ENCODE measurements at places on chromosomes 1 and 21.

- no peak for DNase-seq
These were observed 70.3 kb downstream of the LTN1 start for GRCh38 chr21:28922368-28922767.

DNA sequence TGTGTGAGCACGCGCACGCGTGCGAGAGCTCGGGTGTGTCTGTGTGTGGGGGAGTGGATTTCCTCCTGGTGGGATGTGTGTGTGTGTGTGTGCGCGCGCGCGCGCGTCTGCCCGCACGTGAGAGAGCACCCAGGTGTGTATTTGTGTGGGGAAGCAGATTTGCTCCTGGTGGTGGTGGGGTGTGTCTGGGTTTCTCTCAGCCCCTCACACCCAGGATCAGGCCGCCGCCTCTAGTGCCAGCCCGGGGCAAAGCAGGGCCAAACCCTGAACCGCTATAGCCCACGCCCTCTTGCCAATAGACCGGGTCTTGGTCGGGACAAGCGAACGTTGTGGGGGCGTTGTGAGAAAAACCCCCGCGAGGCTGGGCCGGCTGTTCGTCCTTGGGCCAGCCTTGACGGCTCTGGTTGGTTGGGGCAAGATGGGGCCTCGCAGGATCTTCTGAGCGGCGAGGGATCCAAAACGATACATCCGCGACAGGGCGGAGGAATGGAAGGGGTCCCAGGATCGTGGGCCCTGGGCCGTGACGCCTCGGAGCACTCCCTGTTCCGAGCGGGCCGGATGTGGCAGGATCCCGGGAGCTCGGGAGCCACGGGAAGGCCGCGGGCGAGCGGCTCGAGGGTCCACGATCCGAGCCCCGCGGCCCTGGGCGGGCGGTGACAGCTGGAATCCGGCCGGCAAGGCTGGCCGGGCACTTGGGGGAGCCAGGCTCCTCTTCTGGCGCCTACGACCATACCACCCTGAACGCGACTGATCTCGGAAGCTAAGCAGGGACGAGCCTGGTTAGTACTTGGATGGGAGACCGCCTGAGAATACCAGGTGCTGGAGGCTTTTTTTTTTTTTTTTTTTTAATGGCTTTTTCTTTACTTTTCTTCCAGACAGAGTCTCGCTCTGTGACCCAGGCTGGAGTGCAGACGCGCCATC lies 68.2 kb downstream of the RNF187 start:
- no peak for DNase-seq

DNA sequence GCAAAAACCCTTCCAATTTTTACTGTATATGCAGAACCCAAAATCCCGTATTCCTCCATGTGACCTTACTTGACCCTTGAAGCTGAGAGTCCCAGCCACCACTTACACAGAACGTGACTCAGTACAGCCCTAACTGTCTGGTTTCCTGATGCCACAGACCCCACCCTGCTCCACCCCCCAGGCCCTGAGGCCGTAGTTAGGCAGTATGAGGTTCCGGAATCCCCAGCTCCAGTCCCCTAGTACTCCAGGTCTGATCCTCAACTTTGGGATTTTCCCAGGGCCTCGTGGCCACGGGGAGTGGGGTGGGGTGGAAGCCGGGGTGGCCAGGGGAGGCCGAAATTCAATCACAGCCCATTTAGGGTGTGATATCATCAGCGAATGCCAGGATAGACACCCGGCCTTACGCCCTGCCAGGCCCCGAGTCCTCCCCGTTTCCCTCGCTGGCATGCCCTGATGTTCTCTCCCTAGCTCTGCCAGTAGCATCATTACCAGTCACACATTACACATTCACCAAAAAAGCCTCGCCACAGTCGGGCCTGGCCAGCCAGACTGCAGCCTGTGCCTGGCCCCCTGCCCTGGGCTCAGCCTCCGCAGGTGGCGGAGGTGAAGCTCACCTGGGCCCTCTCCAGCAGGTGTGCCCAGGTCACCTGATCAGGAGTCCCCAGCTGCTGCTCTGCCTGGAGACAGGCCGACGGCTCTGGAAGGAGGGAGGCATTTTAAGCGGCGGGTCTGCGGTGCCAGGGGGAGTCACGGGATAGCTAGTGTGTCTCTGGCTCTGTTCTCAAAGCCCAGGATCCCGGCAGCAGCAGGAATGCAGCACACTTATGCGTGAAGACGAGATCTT lies 70.8 kb downstream of the SCCPDH start:
- no peak for DNase-seq

GRCh38 chr1:46784666-46785065 lies 14.2 kb upstream of the CYP4B1 start:
- no peak for DNase-seq

DNA sequence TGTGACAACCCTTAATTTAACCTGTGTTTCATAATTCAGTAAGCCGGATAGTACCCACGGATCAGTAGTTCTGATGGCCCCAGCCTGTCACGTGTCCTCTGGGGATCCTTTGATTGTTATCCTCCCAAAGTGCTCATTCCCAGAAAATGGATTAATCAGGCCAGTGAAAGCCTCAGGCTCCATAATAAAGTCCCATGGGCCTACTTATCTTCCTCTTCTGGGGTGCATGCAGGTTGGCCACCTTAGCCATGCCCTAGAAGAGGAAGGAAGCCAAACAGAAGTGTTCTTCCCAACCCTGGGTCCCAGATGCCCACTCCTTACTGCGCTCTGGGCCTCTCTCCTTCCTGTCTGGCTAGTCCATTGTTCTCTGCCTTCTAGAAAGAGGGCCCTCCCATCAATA lies 146.1 kb downstream of the EDEM3 start:
- no peak for DNase-seq

- DNase-seq = no peak
These were observed 4.4 kb upstream of the RHEX start for GRCh38 chr1:206048582-206048981.

- no peak for DNase-seq
These were observed 29.6 kb upstream of the ZNF326 start for GRCh38 chr1:89965193-89965768.

GRCh38 chr1:88252745-88253144 lies 431.3 kb upstream of the PKN2 start:
- no peak for DNase-seq

DNA sequence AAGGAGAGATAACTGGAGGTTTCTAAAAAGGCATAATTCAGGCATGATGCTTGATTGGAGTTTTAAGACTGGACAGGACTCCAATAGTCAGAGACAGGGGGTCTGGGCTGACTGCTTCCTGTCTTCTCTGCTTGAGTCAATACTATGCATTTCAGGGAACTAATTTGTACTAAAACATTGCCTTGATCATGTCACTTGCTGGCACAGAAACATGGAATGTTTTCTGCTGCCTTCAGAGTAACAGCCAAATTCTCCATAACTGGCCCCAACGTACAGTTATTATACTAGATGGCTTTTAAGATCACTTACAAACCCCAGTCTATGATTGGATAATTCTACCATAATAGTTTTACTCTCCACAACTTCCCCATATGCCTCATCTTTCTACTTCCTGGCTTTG lies 247.0 kb downstream of the DNM3 start:
- DNase-seq = no peak

DNA sequence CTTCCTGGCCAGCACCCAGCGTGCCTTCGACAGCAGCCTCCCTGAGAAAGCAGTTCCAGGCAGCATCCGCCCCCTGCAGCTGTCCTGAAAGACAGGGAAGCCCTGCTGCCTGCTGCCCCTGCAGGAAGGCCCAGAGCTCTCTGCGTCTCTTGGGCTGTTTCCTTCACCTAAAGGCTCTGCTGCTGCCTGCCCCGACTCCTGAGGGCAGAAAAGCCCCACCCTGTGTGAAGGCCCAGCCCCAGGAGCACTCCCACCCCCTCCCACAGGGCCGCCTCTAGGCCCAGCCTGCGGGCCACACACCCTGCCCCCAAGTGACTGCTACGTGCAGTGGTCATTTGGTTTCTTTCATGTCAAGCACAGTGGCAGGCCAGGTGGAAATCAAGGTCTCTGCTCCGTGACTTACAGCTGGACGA lies 12.4 kb downstream of the RIPK4 start:
- no peak for DNase-seq

- DNase-seq = no peak
These were observed 122.6 kb downstream of the KCNJ6 start for GRCh38 chr21:37793660-37794059.

GRCh38 chr1:156743367-156744302 lies 2.7 kb upstream of the MRPL24 start:
- DNase-seq = no peak

DNA sequence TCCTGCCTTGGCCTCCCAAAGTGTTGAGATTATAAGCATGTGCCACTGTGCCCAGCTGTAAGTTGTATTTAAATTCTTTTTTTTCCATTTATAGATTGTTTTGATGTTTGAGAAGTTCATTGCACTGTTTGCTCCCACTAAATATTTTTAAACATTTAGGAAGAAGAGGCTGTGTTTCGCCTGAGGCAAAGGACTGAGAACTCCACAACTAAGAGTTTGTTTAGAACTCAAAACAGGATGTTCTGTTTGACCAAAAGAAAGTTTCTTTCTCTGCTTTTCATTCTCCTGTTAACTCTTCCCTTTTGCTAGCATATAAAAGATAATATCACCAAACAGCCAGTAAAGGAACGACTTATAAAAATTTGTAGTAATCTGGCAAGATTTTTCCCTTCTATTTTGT lies 87.0 kb downstream of the RUNX1 start:
- no peak for DNase-seq

DNA sequence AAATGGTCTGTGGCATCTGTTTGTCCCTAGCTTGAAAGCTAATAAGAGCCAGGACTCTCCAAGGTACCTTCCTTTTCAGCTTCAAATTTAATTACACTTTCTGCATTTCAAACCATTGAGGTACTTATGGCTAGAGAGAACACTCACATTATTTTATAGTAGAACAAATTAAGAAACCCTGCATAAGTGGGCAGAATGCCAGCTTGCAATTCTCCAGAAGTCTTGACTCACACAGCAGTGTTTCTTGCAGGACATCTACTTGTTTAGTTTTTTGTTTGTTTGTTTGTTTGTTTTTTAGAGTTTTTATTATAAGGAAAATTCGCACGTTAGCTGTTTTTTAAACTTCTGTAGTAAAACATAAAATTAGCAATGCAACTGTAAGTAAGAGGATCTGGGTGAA lies 397.2 kb downstream of the NEGR1 start:
- DNase-seq = no peak

GRCh38 chr1:173245892-173246291 lies 38.8 kb upstream of the TNFSF4 start:
- no peak for DNase-seq

- peak; percentile 71 for DNase-seq
These were observed 7.2 kb upstream of the SLX9 start for GRCh38 chr21:44932408-44933181.

DNA sequence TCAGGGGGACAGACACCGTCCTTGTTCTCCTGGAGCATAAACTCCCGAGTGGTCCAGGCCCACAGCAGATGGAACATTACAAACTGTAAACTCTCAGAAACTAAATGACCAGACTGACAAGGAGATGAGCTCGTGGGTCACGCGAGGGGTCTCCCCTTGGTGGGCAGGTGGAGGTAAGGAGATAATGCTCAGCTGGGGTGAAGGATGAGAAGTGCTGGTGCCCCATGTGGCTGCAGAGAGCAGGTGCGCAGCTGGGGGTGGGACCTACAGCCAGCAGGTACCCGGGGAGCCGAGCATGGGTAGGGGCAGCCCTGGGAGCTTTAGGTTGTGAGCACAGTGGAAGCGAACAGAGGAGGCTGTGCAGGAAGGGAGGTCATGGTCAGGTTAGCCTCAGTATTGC lies 40.1 kb downstream of the AJAP1 start:
- no peak for DNase-seq

- no peak for DNase-seq
These were observed 106.3 kb downstream of the COL11A1 start for GRCh38 chr1:103002005-103002404.

DNA sequence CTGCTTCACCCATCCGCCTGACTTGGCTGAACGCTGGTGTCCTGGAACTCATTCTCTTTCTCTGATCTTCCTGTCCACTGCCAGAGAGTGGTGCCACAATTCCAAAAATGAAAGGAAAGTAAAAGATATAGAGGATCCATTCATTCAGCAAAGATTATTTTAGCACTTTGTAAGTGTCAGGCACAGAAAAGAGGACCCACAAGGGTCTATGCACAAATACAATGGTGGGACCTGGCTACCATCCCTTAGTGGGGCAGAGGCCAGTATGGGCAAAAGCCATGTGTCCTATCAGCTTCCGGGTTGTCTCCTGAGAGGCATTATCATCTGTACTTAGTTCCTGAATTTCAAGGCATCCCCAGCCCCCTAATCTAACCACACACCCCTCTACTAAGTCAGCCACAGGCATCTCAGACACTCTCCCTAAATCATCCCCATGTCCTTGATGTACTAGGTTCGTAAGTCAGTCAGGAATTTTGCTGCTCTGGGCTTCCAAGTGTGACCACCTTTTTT lies 19.0 kb downstream of the SSR2 start:
- DNase-seq = no peak

- DNase-seq = no peak
These were observed 26.3 kb upstream of the ZNF648 start for GRCh38 chr1:182087719-182088350.

- DNase-seq = no peak
These were observed at the start of gene TMPRSS3 for GRCh38 chr21:42395905-42396651. Gene TMPRSS3 (minus strand): TSS chr21:42396052. CDS start chr21:42395417, 635 bp downstream.

- no peak for DNase-seq
These were observed 49.4 kb downstream of the PTPRF start for GRCh38 chr1:43580039-43580438.

DNA sequence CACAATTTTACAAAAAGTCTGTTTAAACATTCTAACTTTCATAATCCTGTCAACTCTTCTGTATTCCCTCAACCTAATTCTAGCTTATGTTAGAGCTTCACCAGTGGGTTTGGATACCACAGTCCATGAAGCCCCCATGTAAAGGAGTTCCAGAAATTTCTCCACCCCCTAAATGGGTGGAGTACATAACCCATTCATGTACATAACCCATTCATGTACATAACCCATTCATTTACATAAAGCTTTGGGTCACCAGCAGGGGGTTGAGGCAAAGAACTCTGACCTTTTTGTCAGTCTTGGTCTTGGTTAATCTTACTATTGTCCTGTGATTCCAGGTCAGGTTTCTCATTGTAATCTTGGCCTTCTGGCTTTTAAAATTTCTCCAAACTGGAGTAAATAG lies 61.6 kb downstream of the SMYD2 start:
- DNase-seq = no peak

DNA sequence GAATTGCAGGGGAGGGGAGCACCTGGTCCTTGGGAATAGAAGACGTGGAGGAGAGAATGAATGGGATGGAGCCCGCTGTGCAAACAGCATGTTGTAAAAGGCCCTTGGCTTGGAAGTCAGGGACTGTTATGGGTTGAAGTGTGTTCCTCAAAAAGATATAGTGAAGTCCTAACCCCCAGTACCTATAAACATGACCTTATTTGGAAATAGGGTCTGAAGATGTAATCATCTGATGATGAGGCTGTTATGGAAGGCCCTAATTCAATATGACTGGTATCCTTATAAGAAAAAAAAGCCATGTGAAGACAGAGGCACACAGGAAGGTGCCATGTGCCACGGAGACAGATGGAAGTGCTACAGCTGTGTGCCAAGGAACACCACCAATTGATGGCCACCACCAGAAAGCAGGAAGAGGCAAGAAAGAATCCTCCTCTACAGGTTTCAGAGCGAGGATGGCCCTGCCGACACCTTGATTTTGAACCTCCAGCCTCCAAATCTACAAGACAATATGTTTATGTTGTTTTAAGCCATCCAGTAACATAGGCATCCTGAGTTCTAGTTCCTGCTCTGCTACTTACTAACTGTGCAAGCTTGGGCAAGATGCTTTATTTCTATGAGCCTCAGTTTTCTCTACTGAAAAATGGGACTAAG lies 51.2 kb downstream of the LRRN2 start:
- DNase-seq = no peak

GRCh38 chr1:4653328-4653660 lies 1.1 kb upstream of the AJAP1 start:
- no peak for DNase-seq

All from activated CD4-positive, CD25-positive, alpha-beta regulatory T cell (primary cell).